ENCODE measurements at places on chromosomes 16 and 17.
A peak's percentile ranks its signal among the peaks of the same experiment; 100 is the strongest.

GRCh38 chr16:18841833-18842525, 40.6 kb upstream of the ARL6IP1 start:
- DNase-seq, result no peak

GRCh38 chr17:12421646-12422306, 243.9 kb upstream of the MYOCD start:
- no peak for DNase-seq

GRCh38 chr17:607361-608147, 107.1 kb downstream of the VPS53 start:
- no peak for DNase-seq

- DNase-seq, result no peak
These were observed 74.2 kb downstream of the PLXDC1 start for GRCh38 chr17:39077252-39077651.

DNA sequence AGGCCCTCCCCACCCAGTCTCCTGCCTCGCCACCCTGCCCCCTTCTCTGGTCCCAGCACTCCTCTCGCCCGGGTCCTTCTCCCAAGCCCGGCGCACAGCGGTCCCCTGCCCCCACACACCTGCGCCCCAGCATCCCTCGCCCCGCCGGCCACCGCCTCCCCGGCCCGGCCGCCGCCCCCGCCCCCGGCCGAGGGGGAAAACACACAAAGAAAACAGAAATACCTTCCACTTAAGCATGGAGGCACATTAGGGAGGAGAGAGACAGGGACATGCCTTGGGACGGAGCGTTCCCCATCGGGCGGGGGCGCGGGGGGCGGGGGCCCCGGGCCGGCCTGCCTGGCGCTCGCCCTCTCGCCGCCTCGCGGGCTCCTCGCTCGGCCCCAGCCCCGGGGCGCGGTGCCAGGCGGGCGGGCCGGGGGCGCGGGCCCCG, 326 bp downstream of the SRCIN1 start:
- no peak for DNase-seq

DNA sequence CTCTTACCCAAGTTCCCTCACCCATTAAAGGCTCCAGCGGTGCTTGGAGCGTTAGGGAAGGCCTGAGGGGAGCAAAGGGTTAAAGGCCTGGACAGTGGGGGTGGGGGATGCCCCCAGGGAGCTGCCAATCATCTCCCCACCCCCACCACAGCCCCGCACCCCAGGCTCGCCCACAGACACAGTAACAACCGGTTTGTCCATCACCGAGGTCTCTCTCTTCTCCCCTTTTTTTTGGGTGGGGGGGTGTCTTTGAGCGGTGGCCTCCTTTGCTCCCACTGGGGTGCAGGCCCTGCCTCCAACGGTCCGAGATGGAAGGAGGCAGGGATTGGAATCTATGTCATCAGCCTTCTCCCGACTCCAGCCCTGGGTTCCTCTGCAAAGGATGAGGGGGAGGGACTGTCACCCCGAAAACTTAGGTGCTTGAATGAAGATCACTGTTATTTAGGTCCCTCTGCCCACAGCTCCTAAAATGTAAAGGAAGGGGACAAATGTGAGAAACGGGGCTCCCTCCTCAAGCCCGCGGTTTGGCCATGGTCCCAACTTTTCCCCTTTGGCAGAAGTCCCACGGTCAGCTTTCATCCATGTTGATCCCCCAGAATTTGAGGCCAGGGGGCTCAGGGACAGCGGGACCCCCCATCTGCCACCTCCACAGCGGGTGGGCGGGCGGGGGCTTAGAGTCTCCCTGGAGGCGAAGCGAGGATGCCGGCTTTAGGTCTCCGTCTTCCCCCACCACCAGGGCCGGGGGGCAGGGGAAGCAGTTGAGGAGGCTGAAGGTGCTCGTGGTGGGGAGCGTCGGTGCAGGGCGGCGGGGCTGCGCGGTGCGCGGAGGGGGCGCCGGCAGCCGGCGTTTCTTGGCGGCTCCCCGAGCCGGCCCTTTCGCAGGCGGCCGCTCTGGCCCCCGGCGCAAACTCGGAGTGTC, 1.7 kb downstream of the EPOP start:
- DNase-seq, result peak; percentile 29

- DNase-seq, result no peak
These were observed 71.2 kb downstream of the PLD6 start for GRCh38 chr17:17134957-17135333.

- DNase-seq, result no peak
These were observed 630.2 kb downstream of the WWOX start for GRCh38 chr16:78729687-78730086.

- DNase-seq, result no peak
These were observed 12.2 kb downstream of the PPL start for GRCh38 chr16:4924593-4925292.

DNA sequence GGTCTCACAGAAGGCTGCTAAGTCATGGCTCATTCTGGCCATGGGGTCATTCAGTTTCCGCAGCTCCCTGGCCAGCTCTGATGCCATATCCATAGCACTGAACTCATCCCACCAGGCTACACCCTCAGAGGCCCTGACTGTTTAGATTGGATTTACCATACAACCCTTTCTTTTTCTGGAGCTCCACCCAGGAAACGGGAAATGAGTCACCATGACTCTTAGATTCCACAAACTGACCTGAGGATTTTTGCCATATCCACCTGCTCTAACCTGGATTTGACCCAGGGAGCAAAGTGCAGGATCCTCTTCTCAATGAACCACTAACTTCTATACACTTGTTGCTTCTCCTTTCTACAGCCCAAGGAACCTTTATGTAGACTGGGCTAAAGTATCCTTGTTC, 20.3 kb upstream of the CALB2 start:
- no peak for DNase-seq

DNA sequence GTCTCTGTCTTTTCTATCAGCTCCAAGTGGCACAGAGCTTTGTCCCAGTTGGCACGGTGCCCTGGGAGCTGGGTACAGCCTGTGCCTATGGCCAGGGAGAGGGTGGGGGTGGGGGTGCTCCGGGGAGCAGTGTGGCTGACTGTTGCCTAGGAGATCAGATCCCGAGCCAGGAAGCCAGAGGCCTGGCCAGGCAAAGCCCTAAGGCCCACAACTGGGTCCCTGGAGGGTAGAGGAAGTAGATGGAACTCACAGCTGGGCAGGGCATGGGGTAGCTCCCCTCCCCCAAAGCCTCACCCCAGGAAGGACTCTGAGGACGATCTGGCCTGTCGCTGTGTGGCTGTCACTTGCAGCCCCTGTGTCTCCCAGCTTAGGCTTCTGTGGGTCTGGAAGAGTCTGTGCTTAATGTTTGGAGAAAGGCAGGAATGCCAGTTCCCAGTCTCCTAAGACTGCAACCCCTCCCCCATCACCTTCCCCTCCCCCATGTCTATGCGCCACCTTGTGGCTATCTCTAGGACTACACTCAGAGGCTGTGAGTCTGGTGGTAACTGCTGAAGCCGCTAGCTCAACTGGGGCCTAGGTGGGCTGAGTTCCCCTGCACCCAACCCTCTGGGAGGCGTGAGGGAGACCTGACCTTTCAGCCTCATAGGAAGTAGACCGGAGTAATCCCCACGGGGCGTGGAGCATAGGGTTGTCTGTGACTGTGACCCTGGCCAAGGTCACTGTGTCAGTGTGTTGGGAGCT, 12.6 kb downstream of the THRA start:
- DNase-seq, result peak; percentile 61

DNA sequence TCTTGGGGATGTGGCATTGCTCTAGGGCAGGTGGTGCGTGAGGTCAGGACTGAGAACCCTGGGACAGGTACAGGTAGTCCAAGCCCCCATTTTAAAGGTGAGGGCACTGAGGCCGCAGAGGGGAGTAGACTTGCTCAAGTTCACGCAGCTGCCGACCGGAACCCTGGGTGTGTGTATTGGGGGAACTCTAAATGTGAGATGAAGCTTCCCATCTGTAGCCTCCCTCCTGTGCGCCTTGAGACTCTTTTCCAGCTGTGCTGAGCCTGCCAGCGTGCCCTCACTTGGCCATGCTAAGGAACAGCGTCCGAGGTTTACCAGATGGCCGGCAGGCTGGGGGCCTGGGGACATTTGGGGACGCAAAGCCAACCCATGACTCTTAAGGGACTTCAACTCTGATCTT, 79.0 kb upstream of the CDC42EP4 start:
- no peak for DNase-seq

DNA sequence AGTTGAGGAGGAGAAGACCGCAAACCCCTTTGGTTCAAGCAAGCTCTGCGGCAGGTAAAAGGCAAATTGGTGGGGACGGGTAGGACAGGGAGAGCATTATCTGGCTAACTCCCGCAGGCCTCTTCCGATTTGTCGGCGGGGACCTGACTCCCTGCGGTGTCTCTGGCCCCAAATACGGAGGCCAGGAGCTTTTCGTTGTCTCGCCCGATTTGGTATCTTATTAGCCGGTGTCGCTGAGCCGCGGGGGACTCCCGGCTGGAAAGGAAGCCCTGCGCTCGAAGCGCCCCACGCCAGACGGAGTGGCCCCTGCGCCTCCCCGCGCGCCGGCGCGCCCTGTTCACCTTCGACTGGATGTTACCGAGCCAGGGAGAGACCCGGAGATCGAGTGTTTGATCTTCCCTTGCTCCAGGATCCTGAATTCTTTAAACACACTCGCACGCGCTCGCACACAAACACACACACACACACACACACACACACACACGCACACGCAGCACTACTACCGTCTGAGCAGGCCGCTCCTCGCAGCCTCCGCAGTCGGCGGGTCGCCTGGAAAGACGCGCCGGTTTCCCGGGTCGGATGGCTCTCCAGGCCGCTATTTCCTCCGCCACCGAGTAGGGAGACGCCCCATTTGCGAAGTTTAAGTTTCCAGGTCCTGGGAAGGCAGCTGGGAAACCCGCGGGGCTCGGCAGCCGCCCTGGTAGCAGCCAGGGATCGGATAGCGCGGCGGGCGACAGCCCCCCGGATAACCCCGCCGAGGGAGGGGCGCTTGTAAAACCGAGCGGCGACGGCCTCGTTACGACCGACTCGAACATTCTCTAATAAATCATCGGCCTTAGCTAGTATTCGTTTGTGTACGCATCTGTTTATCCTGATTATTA, 3.3 kb downstream of the PRAC1 start:
- no peak for DNase-seq

GRCh38 chr16:78791011-78791410, 691.6 kb downstream of the WWOX start:
- DNase-seq, result no peak

DNA sequence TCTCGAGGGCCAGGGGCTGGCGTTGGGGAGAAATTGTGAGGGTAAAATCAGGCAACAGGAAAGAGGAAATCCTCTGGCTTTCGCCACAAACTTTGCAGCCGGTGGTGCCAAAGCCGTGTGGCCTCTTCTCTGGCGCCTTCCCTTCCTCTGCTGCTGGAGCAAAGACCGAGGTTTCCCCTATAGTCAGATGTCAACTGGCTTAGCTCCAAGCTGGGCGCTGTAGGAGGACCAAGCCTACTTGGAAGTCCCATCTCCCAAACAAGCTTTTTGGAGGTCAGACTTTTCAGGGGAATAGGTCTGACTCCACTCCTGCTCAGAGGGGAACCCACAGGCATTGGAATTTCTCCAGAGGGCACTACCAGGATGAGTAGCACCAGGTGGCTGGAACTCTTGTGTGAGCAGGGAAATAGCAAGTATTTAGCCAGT, 5.0 kb downstream of the IGFBP4 start:
- no peak for DNase-seq

- DNase-seq, result no peak
These were observed 50.1 kb downstream of the BRIP1 start for GRCh38 chr17:61813211-61813610.

- no peak for DNase-seq
These were observed 124.7 kb downstream of the HS3ST2 start for GRCh38 chr16:22938647-22939046.

GRCh38 chr17:66386498-66387351, 84.3 kb downstream of the PRKCA start:
- DNase-seq, result no peak
